Activated naive CD8-positive, alpha-beta T cell treated with anti-CD3 and anti-CD28 coated beads for 36 hours (primary cell): ENCODE measurements at places on chromosomes 7 and 10.

DNA sequence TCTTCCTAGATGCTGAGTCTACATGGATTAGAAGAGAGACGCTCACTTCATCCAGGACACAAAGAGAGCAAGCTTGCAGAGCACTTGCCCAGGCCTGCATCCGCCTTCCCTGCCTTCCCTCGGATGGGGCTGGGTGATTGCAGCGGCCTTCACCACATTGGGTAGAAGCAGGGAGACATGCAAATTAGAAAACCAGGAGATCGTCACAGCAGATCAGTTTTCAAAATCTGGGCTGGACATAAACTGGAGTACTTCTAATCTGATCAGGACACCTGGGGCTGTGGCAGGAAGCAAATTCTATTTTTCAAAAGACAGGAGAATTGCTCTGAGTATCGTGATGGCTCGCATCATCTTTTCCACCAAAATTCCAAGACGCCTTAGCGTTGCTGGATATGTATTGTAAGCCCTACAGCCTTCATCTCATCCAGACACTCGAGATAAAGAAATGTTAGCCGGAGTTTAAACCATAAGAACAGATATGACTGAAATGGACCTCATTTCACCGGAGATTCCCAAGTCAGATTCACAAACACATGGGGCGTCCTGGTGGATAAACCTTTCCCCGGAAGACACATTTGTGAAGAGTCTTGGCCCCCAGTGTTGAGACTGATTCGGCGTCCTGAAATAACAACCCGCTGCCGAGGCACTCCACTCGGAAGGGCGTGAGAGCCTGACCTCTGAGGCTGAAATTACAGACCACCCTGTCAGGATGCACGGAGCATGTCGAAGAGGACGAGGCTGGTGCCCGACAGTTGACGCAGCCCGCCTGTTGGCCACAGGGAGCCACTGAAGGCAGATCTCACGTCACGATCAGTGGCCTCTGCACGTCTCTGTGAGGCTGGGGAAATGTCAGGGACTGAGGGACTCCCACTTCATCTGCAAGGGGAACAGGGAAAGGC lies 91.2 kb upstream of the PARD3 start:
- DNase-seq = no peak

DNA sequence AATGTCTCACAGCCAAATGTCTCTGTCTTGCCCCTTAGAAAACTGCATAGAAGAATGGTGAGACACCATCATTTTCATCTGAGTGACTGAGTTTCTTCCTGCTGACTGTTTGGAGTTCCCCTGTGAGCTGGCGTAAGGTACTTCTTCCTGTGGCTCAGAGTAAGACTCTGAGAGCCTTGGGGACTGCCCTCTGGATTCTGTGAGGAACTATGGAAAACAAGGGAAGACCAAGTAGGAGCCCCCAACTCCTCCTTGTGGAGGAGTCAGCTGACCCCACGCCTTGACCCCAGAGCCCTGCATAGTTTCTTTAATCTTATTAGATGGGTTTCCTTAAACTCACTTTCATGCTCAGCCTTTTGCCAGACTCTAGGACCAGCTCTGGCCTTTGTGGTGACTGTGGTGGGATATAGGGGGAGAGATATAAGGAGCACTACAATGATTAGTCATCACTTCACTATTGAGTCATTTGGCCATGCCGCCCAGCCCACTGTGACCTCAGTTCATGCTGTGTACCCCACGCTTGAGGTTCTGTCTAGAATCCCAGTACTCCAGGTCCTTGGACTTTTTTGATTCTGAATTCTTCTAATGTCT lies 51.8 kb upstream of the FAM133B start:
- peak; percentile 76 for DNase-seq

- DNase-seq = no peak
Measured at GRCh38 chr7:36161996-36162395, 8.9 kb downstream of the EEPD1 start.

GRCh38 chr10:92111336-92111939 lies 179.4 kb downstream of the CPEB3 start:
- DNase-seq = no peak

- no peak for DNase-seq
Measured at GRCh38 chr10:113435881-113436280, 117.0 kb upstream of the HABP2 start.

DNA sequence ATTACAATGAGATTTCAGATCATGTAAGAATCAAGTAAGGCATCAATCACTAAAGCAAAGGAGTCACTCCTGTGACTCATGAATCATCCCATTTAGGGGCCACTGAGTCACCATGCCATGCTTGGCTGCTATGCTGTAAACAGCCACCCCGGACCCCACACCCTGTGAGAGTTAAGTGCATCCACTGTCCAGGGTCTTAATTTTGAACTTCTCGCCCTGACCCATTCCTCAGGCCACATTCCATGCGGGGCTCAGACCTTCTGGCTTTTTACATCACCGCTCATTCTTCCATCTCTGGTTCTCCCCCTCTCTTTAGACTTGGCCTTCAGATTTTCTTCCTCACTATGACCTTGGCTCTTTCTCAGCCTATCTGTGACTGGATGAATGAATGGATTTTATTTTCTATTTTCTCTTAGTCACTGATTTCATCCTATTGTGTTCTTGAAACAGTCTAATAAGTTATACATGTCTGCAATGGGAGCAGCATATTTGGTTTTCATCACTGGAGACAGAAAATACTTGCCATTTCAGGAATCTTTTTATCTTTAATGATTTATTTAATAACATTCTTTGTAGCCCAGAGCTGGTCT lies 239.6 kb downstream of the SKIDA1 start:
- DNase-seq = no peak

GRCh38 chr7:42910306-42910705 lies 1.6 kb downstream of the C7orf25 start:
- DNase-seq = no peak

- DNase-seq = no peak
Measured at GRCh38 chr10:122189185-122189584, 81.9 kb upstream of the BTBD16 start.

DNA sequence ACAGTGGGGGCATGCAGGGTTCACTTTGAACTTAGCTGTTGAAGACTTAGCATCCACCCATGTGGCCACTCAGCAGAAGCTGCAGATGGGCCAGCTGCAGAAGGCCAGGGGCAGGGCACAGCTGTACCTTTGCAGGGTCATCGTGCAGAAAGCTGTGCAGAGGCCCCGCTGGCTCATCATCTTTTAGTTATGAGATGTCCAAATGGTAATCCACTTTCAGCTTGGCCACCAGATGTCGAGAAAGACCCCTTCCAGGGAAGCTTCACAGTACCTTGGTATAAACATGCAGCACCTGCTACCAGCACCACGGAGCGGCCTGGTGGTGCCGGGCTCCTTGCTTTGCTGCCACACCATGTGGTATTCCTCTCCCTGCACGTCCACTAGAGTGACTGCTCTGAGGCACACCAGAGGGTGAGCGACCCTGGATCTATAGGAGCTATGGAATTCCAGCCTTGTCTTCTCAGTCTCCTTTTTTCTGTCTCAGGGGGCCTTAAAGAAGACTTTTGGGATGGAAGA lies 74.2 kb upstream of the LAMB4 start:
- no peak for DNase-seq

DNA sequence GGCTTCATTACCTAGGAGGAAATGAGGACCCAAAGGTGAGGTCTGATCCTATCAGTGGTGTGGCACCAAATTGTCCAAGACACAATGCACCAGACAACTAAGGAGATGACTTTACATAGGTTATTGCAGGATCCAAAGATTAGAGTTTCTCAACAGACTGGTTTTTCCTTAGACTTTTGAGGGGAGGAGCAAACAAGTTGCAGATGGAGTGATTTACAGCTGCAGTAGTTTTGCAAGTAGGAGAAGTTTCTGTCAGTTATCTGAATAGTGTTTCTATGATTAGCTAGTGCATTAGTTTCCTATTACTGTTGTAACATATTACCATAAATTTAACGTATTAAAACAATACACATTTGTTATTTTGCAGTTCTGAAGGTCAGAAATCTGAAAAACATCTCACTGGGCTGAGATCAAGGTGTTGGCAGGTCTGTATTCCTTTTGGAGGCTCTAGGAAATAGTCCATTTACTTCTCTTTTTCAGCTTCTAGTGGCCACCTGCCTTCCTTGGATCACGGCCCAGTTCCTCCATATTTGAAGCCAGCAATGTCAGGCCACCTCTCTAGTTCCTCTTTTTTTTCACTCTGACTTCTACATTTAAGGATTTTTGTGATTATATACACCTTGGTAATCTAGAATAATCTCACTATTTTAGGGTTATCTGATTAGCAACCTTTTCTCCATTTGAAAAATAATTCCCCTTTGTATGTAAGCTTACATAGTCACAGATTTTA lies 994.9 kb downstream of the REEP3 start:
- DNase-seq = no peak

- DNase-seq = no peak
Measured at GRCh38 chr10:87739703-87740102, 78.3 kb downstream of the ATAD1 start.

GRCh38 chr7:102842284-102842683 lies 70.5 kb upstream of the LRRC17 start:
- no peak for DNase-seq

DNA sequence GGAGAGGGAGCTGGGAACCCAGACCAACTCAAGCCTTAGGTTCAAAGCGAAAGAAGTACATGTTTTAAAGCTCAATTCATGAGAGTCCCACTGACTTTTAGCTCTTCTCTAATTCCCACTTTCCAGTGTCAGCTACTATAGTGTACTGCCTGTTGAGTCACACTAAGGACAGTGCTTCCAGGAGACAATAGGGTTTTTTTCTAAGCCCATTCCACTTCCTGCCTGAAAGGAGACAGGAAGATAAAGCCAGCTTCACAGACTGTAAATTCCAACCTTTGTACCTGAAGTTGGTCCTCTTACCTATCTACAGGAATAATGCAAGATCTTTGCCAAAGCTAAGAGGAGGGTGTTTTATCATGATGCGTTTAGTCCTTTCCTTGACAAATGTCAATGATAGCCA lies 4.4 kb downstream of the MSRB2 start:
- no peak for DNase-seq

DNA sequence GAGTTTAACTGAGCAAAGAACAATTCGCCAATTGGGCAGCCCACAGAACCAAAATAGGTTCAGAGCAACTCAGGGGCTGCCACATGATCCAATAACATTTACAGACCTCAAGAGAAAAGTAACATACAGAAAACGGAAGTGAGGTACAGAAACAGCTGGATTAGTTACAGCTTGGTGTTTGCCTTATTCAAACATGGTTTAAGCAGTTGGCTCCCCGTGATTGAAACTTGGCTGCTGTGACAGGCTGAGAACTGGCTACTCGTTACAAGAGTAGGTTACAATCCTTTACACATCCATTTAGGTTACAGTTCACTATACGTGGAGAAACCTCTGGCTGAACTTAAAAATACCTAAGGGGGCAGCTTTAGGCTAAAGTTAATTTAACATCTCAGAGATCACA lies 673.1 kb upstream of the PHF14 start:
- DNase-seq = no peak

GRCh38 chr10:114852197-114852596 lies 30.6 kb downstream of the FHIP2A start:
- DNase-seq = no peak

DNA sequence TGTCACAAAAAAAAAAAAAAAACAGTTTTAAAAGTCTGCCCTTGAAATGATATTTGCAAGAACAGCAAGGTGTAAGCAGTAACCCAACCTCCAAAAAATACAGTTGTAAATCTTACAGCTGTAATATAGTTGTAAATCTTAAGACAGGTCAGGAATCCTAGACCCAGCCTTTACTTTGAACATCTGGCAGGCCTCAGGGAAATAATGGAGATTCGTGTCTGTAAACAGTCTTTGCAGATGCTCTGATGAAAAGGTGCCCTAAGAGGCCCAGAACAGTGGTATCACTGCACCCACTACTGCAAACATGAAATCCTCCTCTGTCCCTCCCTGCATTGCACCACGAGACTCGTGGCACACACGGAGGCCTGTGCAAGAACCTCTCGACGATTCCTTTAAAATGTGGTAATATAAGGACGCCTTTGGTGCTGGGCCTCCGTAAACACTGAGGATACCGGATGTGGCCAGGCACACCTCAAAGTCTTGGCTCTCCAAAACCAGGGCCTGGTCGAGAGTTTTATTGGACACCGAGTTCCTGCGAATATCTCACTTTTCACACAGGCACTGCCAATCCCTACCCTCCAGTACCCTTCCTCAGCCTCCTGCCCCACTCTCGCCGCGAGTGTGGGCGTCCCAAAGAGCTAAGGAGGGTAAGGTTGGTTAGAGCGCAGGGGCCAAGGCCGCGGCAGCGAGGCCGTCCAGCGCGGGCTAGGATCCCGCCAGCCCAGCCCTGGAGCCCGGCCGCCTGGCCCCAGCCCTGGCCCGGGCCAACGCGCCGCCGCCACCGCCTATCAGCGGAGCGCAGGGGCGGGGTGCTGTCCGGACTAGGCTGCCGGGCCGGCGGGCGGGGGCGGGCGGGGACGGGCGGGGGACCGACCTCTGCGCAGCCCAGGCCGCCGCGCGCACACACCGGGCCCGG lies at the start of gene REEP3:
Gene REEP3, plus strand, starts transcription at position 902 of the 916 bp plus-strand sequence. CDS start 145 bp downstream, outside the sequence.
- peak; percentile 72 for DNase-seq

DNA sequence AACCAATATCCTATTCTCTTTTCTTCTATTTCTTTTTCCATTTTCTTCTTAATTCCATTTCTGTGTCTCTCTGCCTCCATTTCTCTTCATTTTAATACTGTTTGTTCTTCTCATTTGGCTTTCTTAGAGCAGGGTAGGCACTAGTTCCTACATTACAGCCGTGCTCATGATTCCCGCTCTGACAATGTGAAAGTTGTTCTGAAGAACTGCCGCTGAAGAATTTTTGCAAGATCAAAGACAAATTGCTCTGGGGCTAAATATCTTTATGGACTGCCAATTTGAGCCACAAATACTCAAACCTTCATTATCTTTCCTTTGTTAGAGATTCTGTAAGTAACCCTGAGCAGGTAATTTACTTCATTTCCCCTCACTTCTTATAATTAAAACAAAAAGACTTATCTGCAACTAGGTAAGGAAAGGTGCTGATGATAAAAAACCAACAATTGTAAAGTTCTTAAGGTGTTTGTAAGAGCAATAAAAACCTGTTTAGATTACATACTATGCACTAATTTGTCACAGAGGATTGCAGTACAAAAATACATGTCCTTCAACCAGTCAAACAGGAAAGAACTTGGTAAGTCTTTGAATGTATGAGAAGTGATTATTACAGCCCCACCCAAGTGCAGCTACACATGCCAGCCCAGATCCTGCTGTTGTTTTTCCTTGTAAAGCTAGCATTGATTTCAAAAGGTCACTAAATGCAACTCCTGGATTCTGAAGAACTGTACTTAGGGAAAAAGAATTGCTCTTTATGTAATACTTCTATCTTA lies 127.5 kb downstream of the COL28A1 start:
- DNase-seq = no peak

- DNase-seq = no peak
Measured at GRCh38 chr7:105164751-105165150, 150.7 kb downstream of the KMT2E start.

- no peak for DNase-seq
Measured at GRCh38 chr7:1536743-1537534, 6.4 kb downstream of the MAFK start.
